ENCODE measurements at places on chromosomes 6 and 20. TPM values are rescaled to one million over a fixed set of nuclear protein-coding genes. Genes with fewer than 3 reads are reported as not detected.

Gene KCNK15
- 60.0 TPM for total RNA-seq

Gene C20orf144
- total RNA-seq, result not detected

Gene SLC17A3
- total RNA-seq, result not detected

Gene HUS1B
- total RNA-seq, result 2.6 TPM

Gene RNF5
- total RNA-seq, result 63.5 TPM

Gene UNC5CL
- 7.9 TPM for total RNA-seq

Gene GGTLC1
- total RNA-seq, result not detected

Gene RHAG
- total RNA-seq, result not detected

Gene TSBP1
- not detected for total RNA-seq

Gene KIF25
- not detected for total RNA-seq

- no peak for DNase-seq
These were observed 141.7 kb downstream of the NKAIN2 start for GRCh38 chr6:123945386-123945785.

DNA sequence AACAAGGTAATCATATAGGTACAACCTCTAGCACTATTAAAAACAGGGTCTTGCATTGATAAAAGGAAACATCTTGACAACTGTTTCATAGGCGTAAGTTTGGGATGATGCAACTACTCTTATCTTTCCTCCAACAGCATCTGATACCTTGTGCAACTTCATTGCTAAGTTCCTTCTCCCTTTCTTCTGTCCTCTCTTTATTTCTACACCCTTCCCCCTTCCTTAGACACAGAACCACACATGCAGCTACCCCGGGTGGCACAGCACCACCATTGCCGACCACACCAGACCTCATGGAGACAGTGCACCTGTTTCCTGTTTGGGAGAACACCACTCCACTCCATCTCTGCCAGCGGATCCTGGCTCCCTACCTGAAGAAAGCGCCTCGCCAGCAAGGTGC is 14.4 kb downstream of the MYB start:
- no peak for DNase-seq

DNA sequence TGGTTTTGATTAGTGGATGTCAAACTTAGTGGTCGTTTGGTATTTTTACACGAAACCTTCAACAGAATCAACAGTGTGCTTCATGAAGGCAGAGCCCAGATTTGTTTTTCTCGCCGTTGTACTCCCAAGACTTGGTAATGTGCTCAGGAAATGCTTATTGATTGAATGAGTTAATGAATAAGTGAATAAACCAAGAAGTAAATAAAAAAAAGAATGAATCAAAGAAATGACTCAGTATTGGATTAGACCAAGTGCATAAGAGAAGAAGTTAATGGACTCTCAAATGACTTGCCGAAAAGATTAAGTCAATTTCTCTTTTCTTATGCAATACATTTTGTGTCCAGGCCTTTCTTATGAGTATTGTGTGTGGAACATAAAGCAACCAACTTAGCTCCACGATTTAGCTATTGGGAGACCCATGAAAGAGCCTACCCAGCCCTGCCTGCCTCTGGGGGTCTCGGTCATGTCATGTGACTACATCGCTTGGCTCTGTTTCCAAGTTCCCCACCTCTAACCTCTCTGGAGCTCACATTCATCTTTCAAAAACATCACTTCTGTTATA is 10.6 kb upstream of the FUCA2 start:
- no peak for DNase-seq

DNA sequence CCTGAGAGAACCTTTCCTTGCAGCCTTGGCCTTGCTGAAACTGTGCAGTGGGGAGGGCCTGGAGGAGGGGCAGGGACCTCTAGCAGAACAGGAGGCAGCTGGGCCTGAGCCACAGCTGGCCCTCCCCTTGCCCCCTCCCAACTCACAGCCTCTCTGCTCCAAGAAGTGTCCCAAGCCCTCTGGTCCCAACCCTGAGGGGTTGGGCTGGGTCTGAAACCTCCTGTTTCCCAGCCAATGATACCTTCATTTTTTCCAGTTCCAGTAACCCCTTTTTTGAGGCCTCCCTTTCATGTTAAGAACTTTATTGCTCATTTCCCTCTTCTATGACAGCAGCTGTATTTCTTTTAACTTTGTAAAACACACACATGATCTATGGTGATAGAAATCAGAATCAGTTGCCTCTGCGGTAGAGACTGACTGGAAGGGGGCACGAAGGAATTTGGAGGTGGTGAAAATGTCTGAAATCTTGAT is 17.9 kb upstream of the ARMC12 start:
- DNase-seq, result no peak

- DNase-seq, result no peak
These were observed 241.5 kb downstream of the PLCB1 start for GRCh38 chr20:8373579-8373978.

DNA sequence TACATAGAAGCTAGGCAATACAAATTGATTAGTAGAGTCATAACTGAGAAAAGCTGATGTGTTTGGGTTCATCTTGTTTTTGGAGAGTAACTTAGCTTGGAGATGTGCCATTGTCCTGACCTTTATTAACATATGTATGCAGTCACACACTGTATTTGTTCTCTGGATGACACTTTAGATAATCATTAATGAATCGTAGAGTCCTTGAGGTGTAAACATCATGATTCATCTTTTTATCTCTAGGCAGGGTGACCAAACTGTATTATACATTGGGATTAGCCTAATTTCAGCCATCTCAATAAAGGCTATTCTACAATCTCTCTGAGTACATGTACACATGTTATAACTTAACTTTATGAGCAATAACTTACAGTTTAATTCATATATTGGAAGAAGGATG is 3.6 kb upstream of the MTCL3 start:
- no peak for DNase-seq

DNA sequence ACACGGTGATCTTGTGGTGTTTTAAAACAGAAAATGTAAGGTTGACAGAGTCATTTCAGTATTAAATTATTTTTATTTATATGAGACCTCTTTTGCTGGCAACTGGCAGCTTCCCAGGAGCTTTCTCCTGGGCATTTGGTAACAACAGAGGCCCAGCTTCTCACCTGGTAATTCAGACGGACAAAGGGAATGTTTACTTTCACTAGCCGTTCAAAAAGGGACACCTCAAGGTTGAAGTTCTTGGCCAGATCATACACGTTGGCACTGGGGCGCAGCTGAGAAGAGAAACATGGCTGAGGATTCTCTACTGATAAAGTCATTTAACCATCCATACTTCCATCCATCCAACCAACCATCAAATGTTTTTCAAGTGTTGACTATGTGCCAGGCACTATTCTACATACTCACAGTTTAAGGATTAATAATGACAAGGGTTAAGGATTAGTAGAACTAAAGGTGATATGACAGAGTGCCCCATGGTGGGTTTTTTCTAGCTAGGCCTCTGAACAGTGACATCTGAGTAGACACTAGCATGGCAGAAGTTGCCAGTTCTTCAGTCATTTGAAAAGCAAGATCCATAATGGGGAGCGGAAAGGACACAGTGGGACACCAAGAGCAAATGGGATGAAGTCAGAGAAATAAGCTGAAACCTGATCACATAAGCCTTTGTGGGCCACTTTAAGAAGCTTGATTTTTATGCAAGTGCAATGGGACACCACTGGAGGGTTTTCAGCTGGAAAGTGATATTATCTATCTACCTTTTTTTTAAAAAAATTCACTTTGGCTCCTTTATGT is 25.1 kb downstream of the ZNFX1 start:
- DNase-seq, result no peak

Measured in thoracic aorta (tissue), 2 donors.